Cortex of kidney (tissue), 1 donor: ENCODE measurements at places on chromosomes 4 and X.

- DNase-seq = no peak
Observed at GRCh38 chrX:129472116-129472515, 51.2 kb downstream of the SMARCA1 start.

DNA sequence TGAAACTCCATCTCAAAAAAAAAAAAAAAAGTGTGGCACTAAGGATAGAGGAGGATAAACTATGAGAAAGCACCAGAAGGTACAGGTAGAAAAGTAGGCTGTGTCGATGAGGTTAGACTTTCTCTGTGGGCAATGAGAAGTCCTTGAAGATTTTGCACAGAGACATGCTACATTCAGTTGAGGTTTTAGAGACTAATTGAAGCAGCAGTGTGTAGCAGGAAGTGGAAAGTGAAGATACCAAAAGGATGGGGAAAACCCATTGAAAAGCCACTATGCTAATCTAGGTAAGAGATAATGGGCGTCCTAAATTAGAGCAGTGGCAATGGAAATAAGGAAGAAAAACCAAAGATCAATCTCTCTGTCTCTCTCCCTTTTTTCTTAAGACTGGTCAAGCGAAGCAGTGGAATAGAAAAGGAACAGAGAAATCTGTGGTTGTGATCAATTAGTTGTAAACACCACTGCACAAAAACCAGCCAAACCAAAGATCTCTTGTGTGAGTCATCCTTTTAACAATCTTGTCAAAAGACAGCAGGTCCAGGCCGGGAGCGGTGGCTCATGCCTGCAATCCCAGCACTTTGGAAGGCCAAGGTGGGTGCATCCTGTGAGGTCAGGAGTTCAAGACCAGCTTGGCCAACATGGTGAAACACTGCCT lies 3.5 kb downstream of the SPINK2 start:
- no peak for DNase-seq

GRCh38 chr4:47490550-47490949 lies 5.5 kb downstream of the ATP10D start:
- no peak for DNase-seq

DNA sequence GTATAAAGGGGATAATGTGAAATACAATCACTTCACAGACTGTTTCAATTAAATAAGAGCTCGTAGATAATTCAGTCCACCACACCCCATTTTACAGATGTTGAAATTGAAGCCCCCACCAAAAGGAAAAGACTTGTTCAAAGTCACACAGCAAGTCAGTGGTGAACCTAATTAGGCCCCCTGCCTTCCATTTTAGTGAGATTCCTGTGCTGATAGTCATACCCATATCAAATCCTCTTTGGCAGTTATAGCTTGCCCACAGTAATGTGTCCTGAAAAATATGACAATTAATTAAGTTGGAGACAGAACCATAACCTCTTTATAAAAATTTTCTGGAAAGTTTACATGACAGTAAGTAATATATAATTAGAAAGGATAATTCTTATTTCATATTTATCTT lies 58.0 kb downstream of the AR start:
- no peak for DNase-seq

DNA sequence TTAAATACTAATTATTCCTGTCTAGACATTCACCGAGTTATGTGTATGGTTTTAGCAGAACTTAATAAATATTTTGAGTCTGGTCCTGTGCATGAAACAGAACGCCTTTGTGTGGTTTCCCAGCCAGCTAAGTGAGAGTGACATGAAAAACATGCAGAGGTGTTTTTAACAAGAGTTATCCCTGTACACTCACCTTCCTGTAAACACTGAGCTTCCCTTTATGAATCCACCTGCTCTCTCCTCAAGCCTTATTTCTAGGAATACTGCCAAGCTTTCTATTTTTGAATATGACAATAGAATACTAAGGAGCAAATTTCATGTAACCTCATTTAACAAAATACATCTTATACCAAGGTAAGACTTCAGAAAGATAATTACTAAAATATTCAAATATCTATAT lies 270.3 kb upstream of the CTSO start:
- DNase-seq = no peak

- DNase-seq = no peak
Observed at GRCh38 chr4:15012017-15012788, 9.9 kb downstream of the CPEB2 start.

DNA sequence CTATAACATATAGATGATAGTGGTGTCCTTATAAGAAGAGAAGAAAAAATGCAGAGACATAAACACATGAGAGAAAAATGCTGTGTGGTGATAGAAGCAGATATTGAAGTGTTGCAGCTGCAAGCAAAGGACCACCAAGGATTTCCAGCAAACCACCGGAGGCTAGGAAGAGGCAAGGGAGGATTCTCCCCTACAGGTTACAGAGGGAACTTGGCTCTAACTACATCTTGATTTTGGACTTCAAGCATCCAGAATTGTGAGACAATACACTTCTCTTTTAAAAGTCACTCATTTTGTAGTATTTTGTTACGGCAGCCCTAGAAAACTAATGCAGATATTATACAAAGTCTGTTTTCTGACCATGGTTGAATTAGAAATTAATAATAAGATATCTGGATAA lies 30.4 kb upstream of the CHRDL1 start:
- DNase-seq = no peak

GRCh38 chr4:73843369-73843768 lies 6.9 kb downstream of the CXCL6 start:
- DNase-seq = no peak

DNA sequence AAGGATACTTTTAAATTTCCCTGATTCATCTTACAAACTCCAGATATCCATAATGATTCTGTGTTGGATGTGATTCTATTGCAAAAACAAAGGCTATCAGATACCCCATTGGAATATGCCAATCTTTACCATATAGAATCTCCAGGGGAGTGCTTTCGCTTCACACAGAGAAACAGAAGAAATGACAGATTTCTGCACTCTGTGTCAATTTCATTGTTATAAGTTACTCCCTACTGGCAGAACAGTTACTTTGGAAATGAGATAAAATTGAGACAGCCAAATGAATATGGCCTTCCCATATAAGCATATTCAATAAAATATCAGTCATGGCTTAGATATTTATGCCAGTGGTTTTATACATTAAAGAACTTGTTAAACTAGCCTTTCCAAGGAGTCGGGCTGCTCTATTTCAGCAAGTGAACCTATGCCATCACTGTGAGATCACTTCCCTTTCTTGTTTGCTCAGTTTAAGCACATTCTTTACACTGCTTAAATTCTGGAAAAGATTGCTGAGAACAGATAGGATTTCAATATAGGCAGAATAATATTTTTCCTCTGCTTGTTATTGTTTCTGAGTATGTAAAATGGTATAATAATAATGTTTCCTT lies 127.5 kb upstream of the ANXA10 start:
- DNase-seq = no peak

DNA sequence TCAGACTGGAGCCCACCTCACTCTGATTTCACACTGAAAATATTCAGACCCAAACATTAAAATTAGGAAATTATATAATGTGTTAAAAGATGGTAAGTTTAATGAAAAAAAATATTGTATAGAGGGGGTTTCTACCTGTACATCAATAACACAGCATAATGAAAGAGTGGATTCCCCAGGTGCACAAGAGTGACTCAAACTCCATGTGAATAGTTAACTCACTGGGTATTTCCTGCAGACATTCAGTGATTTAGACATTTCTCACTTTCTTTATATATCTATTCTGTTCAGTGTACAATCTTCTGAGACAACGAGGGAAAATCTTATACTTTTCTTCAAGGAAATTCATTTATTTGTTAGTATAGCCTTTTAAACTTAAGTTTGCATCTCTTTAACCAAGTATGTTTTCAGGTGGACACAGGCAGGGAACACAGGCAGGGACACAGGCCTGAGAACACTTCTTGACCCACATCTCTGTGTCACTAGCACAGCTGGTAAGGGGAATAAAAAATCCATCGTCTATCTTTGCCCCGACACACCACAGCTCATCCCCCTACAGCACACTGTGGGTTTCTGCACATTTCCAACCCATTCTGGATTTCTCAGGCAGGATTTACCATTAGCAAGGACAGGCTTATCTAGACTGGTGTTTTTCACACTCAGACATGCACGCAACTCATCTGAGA lies 525.5 kb upstream of the BOD1L1 start:
- DNase-seq = no peak

DNA sequence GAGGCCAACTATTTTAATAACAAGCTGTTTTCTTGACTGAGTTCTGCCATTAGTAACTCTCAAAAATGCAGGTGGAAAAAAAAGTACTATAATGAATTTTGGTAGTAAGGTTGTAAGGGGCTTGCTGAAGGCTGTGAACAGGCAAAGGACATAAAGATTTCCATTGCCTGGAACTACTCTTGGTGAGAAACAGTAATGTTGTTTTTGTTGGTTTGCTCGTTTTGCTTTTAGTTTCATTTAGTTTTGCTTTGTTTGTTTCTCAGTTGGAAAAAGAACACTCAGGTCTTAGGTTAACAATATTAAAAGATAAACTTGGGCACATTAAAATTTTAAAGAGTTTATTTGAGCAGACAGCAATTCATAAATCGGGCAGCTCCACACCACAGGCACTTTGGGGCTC lies 824.5 kb upstream of the HTR2C start:
- no peak for DNase-seq

GRCh38 chr4:8554555-8555100 lies 25.6 kb upstream of the GPR78 start:
- DNase-seq = no peak

GRCh38 chr4:69408451-69408850 lies 87.3 kb downstream of the UGT2B4 start:
- DNase-seq = no peak

DNA sequence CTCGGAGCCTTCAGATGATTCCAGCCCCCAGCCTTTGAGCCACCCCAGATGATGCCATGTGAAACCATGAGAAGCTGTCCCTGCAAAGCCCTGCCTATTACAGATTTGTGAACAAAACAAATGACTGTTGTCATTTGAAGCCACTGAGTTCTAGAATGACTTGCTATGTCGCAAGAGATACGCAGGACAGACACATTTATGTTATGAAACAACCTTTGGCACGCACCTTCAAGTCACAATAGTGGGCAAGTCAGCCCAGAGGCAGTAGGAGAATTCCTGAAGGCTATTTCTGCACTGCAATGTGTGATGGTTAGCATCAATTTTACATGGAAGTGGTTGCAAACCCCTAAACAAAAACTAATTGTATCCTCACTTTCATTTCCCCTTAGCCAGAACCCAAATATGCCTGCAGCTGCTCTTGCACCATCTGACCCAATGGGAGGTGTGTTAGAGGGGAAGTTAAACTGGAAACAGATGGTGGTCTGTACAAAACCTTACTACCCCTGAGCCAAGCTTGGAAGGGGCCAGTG lies 174.4 kb upstream of the ATP6AP2 start:
- DNase-seq = no peak

DNA sequence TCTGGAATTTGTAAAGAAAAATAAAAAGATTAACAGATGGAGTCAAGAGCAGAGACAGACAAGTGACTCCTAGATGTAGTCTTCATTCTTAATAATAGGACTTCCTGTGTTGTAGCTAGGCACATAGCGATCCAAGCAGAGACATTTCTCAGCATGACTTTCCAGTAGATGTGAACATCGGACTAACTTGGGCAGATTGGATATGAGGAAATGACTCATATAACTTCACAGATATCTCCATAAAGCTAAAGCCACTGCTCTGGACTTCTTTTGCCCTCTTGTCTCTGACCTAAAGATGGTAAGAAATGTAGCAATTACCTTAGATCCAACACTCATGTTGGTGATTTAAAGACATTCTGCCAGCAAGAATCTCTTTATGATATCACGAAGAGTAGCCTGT lies 131.7 kb downstream of the EPHA5 start:
- no peak for DNase-seq

DNA sequence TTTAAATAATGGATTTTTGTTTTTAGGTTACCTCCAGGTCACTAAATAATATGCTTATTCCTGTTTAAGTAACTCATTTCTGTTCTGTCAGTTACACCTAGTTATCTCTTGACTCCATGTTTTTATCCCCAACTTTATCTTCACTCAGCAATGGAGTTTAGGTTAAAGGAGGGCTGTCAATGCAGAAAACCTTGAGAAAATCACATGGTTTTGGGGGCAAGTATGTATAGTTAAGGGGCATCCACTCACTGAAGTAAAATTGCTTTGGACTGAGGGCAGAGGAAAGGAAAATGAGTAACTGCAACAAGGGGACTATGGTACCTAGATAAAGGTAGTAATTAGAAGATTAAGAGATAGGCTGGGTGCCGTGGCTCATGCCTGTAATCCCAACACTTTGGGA lies 87.1 kb downstream of the UBE2K start:
- no peak for DNase-seq

DNA sequence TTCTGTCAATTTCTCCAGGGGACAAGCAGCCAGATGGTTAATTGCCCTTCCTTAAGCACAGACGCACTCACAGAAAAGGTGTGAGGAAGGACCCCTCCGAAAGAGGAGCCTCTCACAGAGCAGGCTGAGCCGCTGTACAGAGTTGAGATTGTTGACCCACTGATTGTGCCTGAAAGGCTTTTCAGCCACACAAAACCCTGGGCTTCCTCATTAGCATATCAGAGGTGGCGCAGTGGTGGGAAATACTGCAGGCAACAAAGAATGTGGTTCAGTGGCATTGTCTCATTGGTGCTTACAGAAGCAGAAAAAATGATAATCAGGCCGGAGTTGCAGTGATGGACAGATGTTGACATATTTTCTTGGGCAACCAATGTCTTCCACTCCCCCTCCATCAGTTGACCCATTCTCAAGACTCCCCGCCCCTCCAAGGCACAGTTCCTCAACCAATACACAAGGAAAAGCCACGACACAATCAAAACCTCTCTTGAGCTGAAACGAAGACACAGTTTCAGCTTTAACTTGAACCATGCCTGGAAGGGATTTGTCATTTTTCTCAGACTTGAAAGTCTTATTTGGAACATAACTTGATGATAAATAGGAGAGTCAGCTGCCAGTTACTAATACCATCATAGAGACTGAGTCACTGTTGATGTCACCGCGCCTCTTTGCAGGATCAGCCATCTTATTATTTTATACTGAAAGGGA lies 53.1 kb downstream of the ATXN3L start:
- DNase-seq = no peak

GRCh38 chr4:89056292-89056952 lies 563 bp downstream of the FAM13A start:
- DNase-seq = no peak

- no peak for DNase-seq
Observed at GRCh38 chr4:151530230-151530629, 121.3 kb downstream of the FHIP1A start.

GRCh38 chrX:24862343-24862742 lies 153.4 kb downstream of the ARX start:
- DNase-seq = no peak
